SK-N-SH (cell line): ENCODE measurements at places on chromosomes 16 and 17.
A peak's percentile ranks its signal among the peaks of the same experiment; 100 is the strongest.

GRCh38 chr17:3029213-3029913 is 34.0 kb downstream of the OR1D5 start:
- DNase-seq = no peak

DNA sequence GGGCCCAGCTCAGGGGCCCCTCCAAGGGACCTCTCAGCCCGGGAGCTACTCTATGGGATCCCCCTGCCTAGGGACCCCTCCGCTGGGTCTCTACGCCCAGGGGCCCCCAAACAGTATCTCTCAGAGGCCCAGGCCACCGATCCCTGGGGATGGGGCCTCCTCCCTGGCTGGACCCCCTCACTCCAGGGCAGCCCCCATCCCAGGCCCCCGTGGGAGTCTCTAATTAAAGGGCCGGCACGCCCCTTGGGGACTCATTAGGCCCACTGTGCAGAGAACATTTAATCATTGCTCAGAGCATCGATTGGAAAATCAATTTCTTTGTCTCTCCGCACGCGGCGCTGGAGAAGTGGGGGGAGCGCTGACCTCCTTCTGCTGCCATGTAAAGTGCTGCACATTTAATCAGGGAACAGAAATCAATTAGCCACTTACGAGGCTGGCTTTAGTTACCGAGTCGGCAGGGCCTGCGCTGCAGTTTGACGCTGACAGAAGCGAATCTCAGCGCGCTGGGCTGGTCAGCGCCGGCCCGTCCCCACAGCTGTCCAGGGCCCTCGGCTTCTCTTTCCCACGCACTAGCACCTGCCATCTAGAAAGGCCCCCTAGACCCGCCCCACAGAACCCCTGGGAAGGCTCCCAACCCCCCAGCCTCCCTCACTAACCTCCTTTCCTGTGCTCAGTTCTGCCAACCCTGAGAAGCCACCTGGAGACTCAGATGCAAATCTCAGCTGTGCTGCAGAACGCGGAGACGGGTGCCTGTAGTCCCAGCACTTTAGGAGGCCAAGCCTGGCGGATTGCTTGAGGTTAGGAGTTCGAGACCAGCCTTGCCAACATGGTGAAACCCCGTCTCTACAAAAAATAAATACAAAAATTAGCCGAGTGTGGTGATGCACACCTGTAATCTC is 20.2 kb upstream of the C1QL1 start:
- no peak for DNase-seq

GRCh38 chr16:11005611-11005975 is 61.2 kb downstream of the CLEC16A start:
- DNase-seq = no peak

DNA sequence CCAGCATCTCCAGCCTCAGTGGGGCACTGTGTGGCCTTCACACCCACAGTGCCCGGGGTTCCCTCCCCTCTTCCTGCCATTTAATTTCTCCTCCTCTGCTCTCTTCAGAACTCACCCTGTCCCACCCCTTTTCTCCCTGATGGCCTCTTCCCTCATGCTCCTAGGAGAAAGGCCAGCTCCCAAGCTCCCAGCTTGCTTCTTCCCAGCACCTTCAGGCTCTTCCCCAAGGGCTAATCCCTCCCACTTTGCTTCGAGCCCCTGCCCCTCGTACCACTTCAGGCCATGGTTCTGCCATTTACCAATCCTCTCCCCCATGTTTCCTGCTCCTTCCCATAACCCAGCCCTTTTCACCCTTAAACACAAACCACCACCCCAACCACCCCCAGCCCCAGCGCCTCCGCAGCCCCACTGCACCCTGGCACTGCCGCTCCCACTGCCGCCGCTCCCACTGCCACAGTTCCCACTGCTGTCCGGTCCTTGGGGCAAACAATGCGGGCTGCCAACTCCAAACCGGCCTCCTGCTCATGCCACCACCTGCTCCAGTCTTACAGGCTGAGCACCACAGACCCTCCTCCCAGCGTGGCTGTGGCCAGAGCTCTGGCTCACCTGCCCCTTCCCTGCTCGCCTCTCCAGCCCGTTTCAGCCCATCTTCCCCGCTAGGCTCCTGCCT is 28.6 kb downstream of the ADAM11 start:
- DNase-seq = no peak

DNA sequence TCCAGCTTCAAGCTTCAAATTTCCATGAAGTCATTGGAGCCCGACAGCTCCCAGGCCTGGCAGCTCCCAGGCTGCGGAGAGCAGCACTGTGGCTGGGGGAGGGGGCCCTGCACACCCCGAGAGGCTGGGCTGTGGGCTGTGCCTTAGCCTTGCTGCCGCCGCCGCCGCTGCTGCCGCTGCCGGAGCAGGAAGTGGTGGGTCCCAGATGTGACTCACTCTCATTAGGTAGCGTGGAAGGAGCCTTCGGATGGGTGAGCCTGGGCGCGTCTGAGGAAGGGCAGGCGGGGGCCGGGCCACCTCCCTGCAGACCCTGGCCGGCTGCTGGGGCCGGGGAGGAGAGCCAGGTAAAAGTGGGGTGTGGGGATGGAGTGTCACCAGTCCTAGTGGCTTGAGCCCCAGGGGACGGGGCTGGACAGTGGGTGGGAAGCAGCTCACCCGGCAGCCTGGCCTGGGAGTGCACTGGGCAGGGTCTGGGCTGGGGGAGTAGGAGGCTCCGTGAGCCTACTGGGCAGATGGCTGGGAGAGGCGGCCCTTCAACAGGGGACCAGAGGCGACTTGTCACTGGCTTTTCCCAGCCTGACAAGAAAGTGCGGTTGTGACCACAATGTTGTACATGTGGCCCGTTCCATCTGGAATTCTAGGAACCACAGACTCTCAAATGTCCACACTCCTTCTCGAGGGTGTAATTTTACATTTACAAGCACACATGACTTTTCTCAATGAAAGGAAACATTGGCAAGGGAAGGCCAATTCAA is at the start of gene ADCY7:
Gene ADCY7, plus strand, starts transcription at position 215 of the 755 bp plus-strand sequence. CDS start 21,629 bp downstream, outside the sequence.
- peak; percentile 85 for DNase-seq

DNA sequence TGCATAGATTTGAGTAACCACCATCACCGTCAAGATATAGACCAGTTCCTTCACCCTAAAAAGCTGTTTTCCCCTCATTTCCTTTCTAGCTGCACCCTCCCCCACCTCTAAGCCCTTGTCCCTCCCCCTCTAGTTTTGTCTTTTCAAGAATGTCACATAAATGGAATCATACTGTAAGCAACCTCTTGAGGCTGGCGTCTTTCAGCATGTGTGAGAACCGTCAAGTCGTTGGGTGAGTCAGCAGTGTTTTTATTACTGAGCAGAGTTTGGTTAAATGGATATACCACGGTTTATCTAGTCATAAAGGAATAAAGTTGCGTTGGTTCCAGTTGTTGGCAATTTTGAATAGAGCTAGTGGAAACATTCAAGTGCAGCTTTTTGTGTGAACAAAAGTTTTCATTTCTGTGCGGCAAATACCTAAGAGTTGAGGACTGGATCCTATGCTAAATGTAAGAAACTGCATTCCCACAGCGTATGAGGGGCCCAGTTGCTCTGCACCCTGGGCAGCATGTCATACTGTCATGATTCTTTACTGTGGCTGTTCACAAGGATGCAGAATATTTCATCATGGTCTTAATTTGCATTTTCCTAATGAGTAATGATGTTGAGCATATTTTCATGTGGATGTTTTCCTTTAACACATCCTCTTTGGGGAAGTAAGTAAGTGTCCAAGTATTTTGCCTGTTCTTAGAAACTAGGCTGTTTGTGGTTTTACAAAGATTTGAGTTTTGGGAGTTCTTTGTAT is 264.3 kb downstream of the CPPED1 start:
- no peak for DNase-seq

DNA sequence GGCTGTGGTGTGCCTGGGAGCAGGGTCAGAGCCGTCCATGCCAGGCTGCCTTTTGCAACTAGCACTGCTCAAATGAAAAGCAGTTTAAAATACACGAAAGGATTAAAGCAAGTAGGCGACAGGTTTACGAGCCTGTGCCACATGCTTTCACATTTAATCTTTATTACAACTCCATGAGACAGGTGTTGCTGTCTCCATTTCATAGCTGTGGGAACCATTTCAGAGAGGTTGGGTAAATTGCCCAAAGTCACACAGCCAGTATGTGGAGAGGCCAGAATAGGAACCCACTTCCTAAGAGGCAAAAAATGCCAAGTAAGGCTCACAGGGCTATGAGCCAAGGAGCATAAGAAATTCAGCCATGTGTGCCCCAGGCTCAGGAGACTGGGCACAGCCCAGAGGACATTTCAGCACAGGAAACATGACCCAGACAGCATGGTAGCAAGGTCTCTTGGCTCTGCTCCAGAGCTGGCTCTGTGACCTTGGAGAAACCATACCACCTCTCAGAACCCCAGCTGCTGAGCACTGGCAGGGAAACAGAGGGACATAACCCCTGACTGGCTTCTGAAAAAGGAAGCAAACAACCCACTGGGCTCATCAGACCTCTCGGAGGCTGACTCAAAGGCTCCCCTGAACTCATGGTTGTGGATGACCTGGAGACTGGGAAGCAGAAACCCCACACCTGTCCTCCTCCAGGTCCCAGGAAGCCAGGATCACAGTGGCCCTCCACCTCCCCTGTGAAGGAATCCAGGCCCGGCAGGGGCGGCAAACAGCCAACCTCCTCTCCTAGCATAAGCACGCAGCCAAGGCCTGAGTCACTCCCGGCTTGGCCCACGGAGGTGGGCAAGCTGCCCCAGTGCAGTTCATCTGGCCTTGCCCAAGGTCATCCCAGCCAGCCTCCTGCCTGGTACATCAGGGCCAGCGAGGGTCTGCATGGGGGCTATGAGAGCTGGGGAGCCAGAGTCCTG is 40.3 kb upstream of the MRPS23 start:
- DNase-seq = peak; percentile 66

DNA sequence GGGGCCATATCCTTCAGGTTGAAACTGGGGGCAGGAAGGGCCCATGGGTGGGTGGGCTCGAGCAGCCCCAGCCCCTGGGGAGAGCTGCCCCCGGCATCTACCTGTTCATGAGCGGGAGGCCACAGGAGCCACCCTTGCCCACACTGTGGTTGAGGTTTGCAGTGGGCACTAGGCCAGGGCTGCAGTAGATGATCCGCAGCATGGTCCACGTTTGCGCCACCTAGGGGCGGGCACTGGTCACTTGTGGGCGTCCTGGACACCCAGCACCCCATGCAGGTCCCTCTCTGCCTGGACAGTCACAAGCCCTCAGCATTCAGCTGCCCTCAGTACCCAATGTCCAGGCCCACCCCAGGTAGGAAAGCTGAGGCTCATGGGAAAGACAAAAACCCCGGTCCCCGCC is 1.8 kb upstream of the JMJD8 start:
- peak; percentile 84 for DNase-seq

DNA sequence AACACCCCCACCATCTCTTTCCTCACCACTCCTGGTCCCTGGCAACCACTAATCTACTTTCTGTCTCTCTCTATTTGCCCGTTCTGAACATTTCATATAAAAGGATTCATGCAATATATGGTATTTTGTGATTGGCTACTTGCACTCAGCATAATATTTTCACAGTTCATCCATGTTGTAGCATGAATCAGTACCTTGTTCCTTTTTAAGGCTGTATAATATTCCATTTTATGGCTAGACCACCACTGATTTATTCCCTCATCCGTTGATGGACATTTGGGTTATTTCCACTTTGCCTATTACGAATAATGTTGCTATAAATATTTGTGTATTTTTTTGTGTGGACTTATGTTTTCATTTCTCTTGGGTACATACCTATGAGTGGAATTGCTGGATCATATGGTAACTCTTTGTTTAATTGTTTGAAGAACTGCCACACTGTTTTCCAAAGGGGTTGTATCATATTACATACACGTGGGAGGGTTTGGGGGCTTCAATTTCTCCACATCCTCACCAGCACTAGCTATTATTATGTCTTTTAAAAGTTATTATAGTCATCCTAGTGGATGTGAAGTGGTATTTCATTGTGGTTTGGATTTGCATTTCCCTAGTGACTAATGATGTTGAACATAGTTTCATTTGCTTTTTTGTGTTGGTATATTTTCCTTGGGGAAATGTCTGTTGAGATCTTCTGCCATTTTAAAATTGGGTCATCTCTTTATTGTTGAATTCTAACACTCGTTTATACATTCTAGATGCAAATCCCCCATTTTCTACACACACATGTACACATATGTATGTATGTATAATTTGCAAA is 26.3 kb downstream of the SEC14L5 start:
- no peak for DNase-seq

DNA sequence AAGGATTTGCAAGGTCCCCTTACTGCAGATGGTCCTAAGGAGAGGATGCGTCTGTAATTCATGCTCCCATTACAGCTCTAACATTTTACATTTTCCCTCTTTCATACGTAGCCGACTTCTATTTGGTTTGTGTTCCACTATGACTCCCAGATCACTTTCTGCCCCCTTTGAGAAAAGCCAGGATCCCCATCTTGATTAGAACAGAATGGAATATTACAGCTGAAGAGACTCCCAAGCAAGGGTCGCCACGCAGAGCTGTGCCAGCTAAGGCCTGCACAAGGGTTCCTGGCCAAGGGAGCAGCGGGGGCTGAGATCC is 3.4 kb upstream of the CDT1 start:
- DNase-seq = no peak

DNA sequence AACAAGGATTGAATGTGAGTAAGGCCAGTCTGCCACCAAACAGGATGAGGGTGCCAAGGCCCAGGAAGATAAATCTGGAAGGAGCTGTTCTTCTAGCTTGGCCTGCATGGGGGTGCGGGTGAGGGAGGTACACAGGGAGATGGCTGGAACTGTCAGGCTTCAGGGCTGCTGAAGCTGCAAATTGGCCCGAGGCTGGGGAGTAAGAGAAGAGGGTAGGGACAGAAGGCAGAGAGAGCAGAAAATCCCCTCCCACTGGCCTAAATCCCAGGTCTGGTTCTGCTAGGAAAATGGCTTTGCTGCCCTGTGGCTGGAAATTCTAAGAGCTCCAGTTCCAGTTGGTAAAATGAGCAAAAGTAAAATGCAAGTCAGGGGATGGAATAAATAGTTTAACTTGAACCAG is 87.9 kb downstream of the CCDC182 start:
- DNase-seq = no peak

DNA sequence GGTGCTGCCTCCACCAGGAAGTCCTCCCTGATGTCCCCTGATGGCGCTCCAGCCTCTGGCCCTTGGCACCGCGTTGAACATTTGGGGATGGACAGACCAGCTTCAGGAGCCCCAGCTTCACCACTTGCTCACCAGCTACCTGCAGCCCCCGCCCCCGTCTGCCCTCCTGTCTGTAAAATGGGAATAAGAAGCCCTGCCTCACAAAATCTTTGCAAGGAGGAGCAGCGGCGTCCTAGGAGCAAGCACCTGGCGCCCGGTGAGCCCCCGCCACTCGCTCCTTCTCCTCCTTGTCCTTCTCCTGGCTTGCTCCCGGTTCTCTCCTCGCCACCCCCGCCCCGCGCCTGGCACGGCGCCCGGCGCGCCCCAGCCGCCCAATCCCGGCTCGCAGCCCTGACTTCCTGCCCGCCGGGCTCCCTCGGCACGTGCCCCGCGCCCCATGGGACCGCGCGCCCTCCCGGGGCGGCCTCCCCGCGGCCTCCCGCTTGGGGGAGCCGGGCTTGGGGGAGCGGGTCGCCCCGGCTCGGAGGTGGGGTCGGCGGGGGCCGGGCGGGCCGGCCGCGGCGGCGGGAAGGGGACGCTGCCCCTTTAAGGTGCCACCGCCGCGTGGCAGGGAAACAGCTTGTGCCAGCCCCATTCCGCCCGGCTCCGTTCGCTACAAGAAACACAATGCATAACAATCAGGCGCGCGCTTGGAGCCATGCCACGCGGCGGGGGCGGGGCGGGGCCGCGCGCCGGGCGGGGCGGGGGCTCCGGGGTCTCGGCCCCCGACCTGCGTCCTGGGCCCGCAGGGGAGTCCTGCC is 9.1 kb upstream of the PPP1R1B start:
- peak; percentile 95 for DNase-seq
